ENCODE measurements at places on chromosomes 5 and 9.

GRCh38 chr5:14407746-14408175, 173.8 kb upstream of the OTULINL start:
- H3K4me3 ChIP-seq = no peak overlapping the region
- H3K27me3 ChIP-seq = no peaks in the 10 kb centered on the region
- DNase-seq = no peak

DNA sequence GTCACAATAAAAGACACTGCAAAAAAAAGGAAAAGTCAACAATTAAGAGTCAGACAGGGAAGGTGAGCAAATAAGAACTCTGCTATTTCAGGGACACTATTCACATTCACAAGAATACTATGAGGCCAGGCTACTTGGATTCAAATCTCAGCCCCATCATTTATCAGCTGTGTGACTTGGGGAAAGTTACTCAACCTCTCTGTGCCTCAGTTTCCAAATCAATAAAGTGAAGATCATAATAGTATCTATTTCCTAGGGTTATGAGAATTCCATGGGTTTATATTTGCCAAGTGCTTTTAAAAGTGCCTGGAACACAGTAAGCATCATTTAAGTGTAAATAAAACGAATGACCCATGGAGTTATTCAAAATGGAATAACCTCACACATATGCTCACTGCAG, 56.4 kb downstream of the ALDH7A1 start:
- DNase-seq = no peak
- no peaks in the 10 kb centered on the region for H3K36me3 ChIP-seq
- no peak overlapping the region for H3K4me3 ChIP-seq
- H3K27me3 ChIP-seq = no peaks in the 10 kb centered on the region
- no peak overlapping the region for H3K27ac ChIP-seq
- peaks cover 19% of the 10 kb centered on the region for H3K4me1 ChIP-seq

DNA sequence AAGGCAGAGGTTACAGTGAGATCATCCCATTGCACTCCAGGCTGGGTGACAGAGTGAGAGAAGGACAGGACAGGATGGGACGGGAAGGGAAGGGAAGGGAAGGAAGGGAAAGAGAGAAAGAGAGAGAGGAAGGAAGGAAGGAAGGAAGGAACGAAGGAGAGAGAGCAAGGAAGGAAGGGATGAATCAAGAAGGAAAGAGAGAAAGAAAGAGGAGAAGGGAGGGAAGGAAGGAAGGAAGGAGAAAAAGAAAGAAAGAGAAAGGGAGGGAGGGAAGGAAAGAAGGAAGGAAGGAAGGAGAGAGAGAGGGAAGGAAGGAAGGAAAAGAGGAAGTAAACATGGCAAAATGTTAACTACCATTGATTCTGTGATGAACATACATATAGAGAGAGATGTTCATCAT, 28.8 kb downstream of the SGTB start:
- H3K4me1 ChIP-seq = no peaks in the 10 kb centered on the region
- H3K4me3 ChIP-seq = no peak overlapping the region
- no peak overlapping the region for H3K27ac ChIP-seq
- H3K36me3 ChIP-seq = no peaks in the 10 kb centered on the region
- no peaks in the 10 kb centered on the region for H3K27me3 ChIP-seq

DNA sequence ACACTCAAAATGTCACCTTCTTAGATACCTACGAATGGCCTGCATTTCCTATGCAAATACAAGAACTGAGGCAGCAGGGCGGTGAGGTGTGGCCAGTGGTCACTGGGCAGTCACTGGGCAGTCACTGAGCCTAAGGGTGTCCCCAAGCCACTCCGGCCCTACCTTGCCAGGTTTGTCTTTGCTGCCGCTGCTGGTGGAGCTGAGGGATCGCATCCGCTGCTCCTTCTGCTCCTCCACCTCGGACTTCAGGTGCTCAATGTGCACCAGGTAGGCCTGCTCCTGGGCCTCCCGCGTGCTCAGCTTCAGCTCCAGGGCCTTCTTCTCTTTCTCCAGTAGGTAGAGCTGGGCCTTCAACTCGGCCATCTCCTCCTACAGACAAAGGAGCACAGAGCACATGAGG, 72.3 kb downstream of the DCP2 start:
- H3K27me3 ChIP-seq = no peaks in the 10 kb centered on the region
- H3K27ac ChIP-seq = no peak overlapping the region
- H3K36me3 ChIP-seq = peaks cover 21% of the 10 kb centered on the region
- H3K4me1 ChIP-seq = no peaks in the 10 kb centered on the region

- no peak for DNase-seq
- no peaks in the 10 kb centered on the region for H3K36me3 ChIP-seq
- H3K27ac ChIP-seq = no peak overlapping the region
- H3K4me3 ChIP-seq = no peak overlapping the region
- no peaks in the 10 kb centered on the region for H3K27me3 ChIP-seq
- H3K4me1 ChIP-seq = no peaks in the 10 kb centered on the region
Observed at GRCh38 chr5:90368454-90369246, 40.9 kb downstream of the CETN3 start.

GRCh38 chr9:2424619-2425033, 197.0 kb upstream of the VLDLR start:
- H3K4me3 ChIP-seq = no peak overlapping the region
- no peaks in the 10 kb centered on the region for H3K4me1 ChIP-seq
- no peaks in the 10 kb centered on the region for H3K27me3 ChIP-seq

GRCh38 chr5:3277590-3278196, 317.9 kb upstream of the IRX1 start:
- H3K27me3 ChIP-seq = no peaks in the 10 kb centered on the region
- DNase-seq = no peak
- no peak overlapping the region for H3K4me3 ChIP-seq
- H3K36me3 ChIP-seq = no peaks in the 10 kb centered on the region

DNA sequence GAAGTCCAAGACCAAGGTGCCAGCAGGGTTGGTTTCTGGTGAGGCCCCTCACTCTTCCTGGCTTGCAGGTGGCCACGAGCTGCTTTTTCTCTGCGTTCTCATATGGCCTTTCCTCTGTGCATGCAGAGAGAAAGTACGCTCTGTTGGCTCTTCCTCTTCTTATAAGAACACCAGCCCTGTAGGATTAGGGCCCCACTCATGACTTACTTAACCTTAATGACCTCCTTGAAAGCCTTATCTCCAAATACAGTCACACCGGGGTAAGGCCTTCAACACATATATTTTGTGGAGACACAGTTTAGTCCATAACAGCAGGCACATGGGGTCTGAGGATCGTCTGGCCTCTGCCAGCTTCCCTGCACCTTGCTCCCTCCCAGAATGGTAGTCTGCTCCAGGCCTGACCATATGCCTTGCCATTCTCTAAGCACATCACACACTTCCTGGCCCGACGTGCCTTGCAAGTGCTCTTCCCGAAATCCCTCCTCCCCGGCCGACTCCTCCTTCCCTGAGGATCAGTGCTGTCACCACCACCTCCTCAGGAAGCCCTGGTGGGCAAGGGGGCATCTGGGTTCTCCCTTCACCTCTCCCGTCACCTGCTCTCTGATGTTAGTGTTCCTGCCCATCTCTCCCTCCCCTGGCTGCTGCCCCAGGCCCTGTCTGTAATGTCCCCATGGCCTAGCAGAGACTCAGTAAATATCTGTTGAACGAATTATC, 200.7 kb downstream of the AOPEP start:
- H3K4me1 ChIP-seq = no peaks in the 10 kb centered on the region
- H3K27me3 ChIP-seq = no peaks in the 10 kb centered on the region
- no peaks in the 10 kb centered on the region for H3K36me3 ChIP-seq
- no peak overlapping the region for H3K4me3 ChIP-seq
- H3K27ac ChIP-seq = no peak overlapping the region

DNA sequence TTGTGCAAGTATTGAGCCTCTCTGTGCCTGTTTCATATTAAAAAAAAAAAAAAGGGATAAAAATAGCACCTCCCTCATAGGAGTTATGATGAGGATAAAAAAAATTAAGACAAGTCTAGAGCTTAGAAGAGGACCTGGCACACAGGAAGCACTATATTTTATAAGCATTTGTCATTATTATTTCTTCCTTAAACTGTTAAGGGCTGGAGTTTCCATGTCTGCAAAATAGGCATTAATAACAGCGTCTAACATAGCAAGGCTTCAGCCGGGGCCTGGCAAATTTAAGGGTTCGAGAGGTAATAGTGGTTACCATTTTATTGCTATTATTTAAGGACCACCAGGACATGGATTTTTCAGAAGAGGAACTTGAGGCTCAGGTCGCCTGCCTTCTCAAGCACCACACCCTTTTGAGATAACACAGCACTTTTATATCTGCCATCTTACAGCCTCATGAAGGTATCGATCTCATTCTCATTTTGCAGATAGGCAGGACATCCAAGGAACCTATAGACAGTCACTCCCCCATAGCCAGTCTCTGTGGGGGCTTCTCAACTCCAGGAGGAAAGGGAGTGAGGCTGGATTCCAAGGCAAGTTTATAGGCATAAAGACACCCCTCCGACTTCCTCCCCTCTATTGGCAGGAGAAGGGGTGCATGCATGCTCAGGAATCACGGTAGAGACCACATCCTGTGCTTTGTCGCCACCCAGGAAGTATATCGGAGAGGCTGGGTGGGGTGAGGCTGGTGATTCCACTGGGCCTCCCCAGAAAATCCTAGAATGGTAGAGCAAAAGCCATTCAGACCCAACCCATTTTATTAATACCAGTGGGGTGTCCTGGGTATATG, 2.4 kb downstream of the ANXA6 start:
- H3K27me3 ChIP-seq = no peaks in the 10 kb centered on the region
- H3K36me3 ChIP-seq = peaks cover 5% of the 10 kb centered on the region
- peak overlapping the region; percentile 71 for H3K27ac ChIP-seq
- peak overlapping the region; percentile 71 for H3K4me3 ChIP-seq
- no peak for DNase-seq

- H3K4me3 ChIP-seq = no peak overlapping the region
- H3K4me1 ChIP-seq = no peaks in the 10 kb centered on the region
Observed at GRCh38 chr9:86562691-86563090, 208.5 kb upstream of the TUT7 start.

DNA sequence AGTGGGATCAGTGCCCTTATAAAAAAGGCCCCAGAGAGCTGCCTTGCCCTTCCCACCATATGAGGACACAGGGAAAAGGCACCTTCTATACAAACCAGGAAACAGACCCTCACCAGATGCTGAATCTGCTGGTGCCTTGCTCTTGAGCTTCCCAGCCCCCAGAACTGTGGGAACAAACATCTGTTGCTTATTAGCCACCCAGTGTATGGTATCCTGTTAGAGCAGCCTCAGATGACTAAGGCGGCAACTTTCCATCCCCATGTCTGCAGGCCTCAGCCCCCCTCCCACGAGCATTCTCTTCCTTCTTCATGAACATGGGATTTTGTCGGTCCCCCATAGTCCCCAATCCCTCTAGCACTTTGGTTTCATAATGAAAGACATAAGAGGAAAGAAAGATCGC, 202.5 kb upstream of the GAS1 start:
- H3K4me3 ChIP-seq = no peak overlapping the region
- no peaks in the 10 kb centered on the region for H3K27me3 ChIP-seq
- no peak overlapping the region for H3K27ac ChIP-seq
- peaks cover 9% of the 10 kb centered on the region for H3K4me1 ChIP-seq
- DNase-seq = no peak

DNA sequence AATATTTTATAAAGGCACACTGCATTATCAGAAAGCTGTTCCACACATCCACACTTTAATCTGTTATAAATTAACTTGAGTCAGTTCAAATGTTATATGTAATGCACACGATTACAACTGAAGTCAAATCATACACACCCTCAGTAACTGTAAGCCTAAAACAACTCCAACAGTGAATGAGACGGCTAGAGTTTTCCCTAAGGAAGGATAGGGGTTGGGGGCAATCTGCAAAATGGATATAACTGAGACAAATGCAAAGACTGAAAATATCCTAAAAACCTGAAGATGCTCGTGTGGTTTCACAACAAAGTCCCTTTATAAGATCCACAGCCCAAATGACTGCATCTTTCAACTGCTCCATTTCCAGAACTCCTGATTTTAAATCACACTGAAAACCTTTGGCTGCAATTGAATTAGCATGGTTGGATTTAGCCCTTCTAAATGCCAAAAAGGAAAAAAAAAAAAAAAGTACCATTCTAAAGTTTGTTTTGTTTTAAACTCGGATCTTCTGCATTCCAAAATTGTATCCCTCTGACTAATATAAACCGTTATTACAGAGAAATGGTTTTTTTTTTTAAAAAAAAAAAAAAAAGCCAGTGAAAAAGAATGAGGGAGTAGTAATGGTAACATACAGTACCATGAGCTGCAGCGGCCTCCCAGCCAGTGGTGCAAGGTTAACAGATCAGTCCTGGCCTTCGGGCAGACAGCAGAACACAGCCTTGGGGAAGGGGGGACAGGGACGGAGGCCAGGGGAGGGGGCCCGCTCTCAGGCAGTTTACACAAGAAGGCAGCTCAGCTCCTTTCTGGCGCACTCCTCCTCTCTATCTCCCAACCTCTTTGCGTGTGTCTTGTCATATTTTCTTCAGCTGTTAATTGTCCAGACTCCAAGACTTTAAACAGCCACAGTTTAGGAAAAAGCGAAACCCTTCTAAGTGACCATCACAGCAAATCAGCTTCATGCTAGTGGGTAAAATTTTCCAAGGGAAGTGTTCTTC, 166.1 kb downstream of the BNC2 start:
- H3K36me3 ChIP-seq = no peaks in the 10 kb centered on the region
- no peaks in the 10 kb centered on the region for H3K27me3 ChIP-seq
- DNase-seq = no peak
- no peak overlapping the region for H3K4me3 ChIP-seq

GRCh38 chr9:69549310-69550202, 122.6 kb downstream of the APBA1 start:
- H3K4me1 ChIP-seq = no peaks in the 10 kb centered on the region
- no peaks in the 10 kb centered on the region for H3K36me3 ChIP-seq
- no peak overlapping the region for H3K27ac ChIP-seq
- H3K4me3 ChIP-seq = no peak overlapping the region

- H3K36me3 ChIP-seq = peaks cover 2% of the 10 kb centered on the region
- no peaks in the 10 kb centered on the region for H3K27me3 ChIP-seq
- no peak for DNase-seq
- H3K4me3 ChIP-seq = no peak overlapping the region
- no peaks in the 10 kb centered on the region for H3K4me1 ChIP-seq
Observed at GRCh38 chr9:6852243-6852963, 94.6 kb downstream of the KDM4C start.

GRCh38 chr9:106954974-106955850, 92.2 kb downstream of the ZNF462 start:
- H3K27me3 ChIP-seq = no peaks in the 10 kb centered on the region
- no peak overlapping the region for H3K27ac ChIP-seq

DNA sequence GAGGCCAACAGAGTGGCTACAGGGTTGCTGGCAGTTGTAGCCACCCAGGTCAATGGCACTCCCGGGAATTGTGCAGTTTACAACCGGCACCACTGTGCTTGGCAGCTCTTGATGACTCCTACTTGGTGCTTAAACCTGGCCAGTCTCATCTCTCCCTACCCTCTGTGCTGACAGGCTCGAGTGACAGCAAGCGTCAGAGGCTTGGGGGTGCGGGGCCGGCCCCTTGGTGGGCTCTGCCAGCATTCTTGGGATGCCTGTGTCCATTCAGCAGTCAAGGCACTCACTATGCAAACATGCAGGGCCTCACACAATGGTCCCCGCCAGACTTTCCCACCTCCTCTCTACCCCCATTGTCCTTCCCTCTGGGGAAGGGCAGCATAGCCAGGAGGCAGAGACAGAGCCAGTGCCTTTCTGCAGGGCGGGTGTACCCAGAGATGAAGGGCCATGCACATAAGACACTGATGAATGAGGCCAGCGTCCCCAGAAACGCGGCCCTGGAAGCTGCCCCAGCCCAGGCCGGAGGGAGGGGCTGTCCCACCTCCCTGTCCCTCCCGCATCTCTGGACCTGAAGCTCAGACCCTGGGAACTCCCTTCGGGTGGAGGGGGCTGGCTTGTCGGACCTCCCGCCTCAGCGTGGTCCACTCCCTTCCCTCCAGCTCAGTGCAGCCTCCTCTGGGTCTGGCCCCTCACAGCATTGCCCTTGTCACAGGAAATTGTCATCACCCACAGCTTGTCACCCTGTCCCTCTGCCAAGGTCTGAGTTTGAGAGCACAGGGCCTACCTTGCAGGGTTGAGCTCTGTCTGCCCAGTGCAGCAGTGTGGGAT, 26.4 kb upstream of the NOTCH1 start:
- no peaks in the 10 kb centered on the region for H3K27me3 ChIP-seq
- DNase-seq = no peak
- H3K4me3 ChIP-seq = no peak overlapping the region
- H3K36me3 ChIP-seq = no peaks in the 10 kb centered on the region

All from right lobe of liver (tissue), 6 donors.